ENCODE measurements at places on chromosomes 4 and X. TPM values are rescaled to one million over a fixed set of nuclear protein-coding genes. Genes with fewer than 3 reads are reported as not detected.

- no peak for DNase-seq
- no peaks in the 10 kb centered on the region for H3K27me3 ChIP-seq
- H3K4me3 ChIP-seq = peak overlapping the region; percentile 0
- peaks cover 4% of the 10 kb centered on the region for H3K4me1 ChIP-seq
- H3K27ac ChIP-seq = peak overlapping the region; percentile 39
Measured at GRCh38 chr4:17490575-17491059, 21.3 kb downstream of the QDPR start.

GRCh38 chrX:53223955-53224859 is 800 bp downstream of the KDM5C start:
- DNase-seq = no peak
- H3K4me1 ChIP-seq = peaks cover 11% of the 10 kb centered on the region
- peak overlapping the region; percentile 97 for H3K4me3 ChIP-seq
- peak overlapping the region; percentile 98 for H3K27ac ChIP-seq

Gene MAOB
- 5.5 TPM for total RNA-seq

DNA sequence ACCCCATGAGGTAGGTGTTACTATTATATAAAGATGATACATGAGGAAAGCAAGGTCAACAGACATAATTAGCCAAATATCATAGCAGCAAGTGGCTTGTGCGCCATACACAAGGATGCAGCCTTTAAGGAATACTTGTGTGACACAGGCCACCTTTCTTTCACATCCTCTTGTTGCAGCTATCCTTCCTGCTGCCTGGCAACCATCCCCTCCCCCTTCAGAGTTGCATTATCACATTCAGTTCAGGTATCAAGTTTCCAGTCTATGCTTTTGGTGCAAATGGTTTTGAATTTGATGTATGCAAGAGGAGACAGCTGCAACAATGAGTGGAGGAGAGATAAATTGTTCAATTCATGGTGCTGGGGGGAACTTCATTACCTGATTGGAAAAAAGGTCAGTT is 6.4 kb downstream of the ZCCHC18 start:
- no peaks in the 10 kb centered on the region for H3K36me3 ChIP-seq
- no peak for DNase-seq
- no peak overlapping the region for H3K4me3 ChIP-seq
- no peaks in the 10 kb centered on the region for H3K27me3 ChIP-seq
- H3K27ac ChIP-seq = no peak overlapping the region

Gene TMSB15B
- 23.0 TPM for total RNA-seq

Data from type B pancreatic cell (in vitro differentiated cells).